ENCODE measurements at places on chromosomes 1 and 21. TPM values are rescaled to one million over a fixed set of nuclear protein-coding genes. Genes with fewer than 3 reads are reported as not detected.

NPPA gene
- total RNA-seq: not detected

- no peak for DNase-seq
Measured at GRCh38 chr1:12371053-12371452, 141.2 kb downstream of the VPS13D start.

DNA sequence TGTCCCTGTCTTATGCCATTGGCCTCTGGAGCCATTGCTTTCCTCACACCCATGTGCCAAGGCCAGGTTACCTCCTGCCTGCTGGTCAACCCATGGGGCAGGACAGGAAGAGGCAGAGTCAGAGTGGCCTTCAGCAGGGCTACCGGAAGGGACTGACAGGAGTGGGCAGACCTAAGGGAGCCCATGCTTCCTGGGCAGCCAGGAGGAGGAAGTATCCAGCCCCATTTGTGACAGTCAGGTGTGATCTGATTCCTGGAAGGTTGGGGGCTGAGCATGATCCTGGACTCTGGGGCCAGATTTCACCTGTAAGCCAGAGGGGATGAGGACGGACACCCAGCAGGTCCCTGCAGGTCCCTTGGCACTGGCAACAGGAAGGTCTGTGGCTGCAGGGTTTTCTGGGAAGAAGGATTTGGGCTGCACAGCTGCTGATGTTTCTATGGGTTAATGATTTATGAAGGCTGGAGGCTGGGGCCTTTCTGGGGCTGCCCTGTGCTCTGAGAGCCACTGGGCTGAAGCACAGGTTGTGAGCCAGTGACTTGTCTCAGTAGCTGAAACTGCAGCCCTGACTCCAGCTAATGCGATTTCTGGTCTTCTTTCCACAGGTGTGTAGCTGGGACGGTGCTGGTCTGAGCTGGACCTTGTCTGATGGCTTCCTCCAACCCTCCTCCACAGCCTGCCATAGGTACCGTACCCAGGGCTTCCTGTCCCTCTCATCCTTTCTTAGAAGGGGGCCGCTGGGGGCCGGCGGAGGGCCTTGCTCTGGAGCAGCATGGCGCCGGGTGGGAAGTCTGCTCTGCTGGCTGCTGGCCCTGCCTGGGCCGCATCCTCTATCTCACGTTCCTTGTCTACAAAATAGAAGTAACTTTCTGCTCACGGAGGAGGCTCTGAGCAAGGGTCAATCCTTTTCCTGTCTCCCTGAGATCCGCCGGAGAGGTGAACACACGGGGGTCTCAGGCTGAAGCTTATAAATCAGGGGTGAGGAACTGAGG lies 40.7 kb downstream of the ARHGEF10L start:
- DNase-seq: no peak

DNA sequence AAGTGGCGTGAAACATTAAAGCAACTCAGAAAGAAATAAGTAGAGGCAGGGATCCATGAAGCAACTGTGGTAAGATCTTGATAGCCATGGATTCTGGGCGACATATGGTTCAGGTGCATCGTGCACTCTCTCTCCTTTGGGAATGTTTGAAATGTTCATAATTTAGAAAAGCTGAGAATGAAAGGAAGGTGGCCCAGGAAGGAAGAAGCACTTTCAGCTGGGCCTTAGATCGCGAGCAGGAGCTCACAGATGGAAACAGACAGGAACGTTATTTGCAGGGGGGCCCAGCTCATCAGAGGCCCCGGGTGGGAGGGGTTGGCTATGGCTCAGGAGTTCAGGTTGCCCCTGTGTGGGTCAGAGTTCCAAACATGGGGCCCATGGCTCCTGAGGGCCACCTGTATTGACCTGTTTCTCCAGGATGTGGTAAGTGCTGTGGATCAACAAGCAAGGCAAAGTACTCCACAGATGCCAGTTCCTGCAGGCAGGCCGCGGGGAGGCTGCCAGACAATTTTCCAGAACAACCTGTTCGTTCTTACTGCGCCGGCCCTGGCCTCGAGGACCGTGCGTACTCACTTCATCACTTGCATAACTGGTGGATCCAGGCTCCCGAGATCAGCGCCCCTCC lies 253.2 kb downstream of the TOMM20 start:
- DNase-seq: no peak

DNA sequence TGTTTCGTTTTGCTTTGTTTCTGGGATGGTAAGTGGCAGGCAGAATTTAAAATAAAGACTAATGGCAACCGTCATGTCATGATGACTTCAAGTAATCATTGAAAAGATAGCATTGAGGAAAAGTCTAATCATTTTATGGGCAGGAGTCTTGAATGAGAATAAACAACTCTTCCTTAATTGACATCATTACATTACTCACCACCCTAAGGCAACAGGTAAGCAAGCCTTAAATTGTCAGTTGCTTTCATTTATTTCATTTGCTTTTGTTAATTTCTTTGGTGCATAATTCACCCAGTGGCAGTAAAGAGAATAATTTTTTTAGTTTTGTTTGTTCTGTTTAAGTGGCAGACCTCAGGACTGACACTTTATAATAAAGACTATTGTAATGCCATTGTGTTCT lies 669.0 kb downstream of the RWDD3 start:
- DNase-seq: no peak
